Activated CD4-positive, alpha-beta memory T cell treated with anti-CD3 and anti-CD28 coated beads for 36 hours (primary cell): ENCODE measurements at places on chromosomes 2 and 18.

DNA sequence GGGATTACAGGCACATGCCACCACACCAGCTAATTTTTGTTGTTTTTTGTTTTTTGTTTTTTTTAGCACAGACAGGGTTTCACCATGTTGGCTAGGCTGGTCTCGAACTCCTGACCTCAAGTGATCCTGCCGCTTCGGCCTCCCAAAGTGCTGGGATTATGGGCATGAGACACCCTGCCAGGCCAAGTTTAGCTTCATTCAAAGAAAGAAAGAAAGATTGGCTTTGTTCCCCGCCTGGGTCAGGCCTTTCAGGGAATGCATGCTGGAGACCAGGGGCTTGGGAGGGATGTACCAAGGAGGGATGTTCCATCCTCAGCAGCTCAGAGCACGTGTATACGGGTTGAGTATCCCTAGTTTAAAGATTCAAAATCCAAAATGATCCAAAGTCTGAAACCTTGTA is 283.0 kb downstream of the ALPK2 start:
- DNase-seq, result no peak

DNA sequence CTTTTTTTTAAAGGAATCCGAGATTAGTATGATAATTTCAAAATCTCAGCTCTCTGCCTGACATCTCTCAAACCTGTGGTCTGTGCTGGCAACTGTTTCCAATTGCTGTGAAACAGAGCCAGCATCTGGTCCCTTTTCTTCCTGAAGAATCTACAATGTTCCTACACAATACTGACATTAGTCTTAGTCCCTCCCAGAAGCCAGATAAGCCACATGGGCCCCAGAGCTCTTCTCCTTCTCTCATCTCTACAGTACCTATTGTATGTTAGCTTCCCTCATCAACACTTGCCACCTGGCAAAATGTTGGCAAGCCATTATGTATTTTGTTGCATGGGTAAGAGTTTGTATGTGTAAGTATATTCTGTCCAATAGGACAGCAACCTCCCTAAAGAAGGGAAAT is 62.9 kb upstream of the CDKL4 start:
- DNase-seq, result no peak

DNA sequence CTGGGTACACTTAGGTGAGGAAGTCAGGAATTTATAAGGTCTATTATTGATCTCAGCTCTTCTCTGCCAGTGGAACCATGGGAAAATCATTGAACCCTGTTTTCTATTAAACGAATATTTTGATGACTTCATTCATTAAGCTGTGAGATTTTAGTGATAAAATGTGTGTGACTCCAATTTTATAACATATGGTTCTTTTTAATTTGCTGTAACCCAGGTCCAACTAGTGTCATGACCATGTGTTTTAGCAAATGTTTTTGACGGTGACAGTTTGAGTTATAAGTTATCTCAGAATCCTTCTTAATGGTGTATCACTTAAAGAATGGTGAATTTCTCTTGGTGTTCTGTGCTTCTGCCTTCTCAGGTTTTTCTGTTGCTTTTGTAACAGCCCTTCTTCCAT is 213.1 kb downstream of the MCFD2 start:
- no peak for DNase-seq

GRCh38 chr18:36499938-36500337 is 202.4 kb downstream of the FHOD3 start:
- DNase-seq, result no peak
